Muscle of leg (tissue), 16 donors: ENCODE measurements at places on chromosomes 5 and 9.

GRCh38 chr5:10233505-10233904 lies 16.2 kb downstream of the ATPSCKMT start:
- peak; percentile 54 for DNase-seq

- no peak for DNase-seq
These were observed 152.5 kb upstream of the PTCH1 start for GRCh38 chr9:95669253-95669652.

DNA sequence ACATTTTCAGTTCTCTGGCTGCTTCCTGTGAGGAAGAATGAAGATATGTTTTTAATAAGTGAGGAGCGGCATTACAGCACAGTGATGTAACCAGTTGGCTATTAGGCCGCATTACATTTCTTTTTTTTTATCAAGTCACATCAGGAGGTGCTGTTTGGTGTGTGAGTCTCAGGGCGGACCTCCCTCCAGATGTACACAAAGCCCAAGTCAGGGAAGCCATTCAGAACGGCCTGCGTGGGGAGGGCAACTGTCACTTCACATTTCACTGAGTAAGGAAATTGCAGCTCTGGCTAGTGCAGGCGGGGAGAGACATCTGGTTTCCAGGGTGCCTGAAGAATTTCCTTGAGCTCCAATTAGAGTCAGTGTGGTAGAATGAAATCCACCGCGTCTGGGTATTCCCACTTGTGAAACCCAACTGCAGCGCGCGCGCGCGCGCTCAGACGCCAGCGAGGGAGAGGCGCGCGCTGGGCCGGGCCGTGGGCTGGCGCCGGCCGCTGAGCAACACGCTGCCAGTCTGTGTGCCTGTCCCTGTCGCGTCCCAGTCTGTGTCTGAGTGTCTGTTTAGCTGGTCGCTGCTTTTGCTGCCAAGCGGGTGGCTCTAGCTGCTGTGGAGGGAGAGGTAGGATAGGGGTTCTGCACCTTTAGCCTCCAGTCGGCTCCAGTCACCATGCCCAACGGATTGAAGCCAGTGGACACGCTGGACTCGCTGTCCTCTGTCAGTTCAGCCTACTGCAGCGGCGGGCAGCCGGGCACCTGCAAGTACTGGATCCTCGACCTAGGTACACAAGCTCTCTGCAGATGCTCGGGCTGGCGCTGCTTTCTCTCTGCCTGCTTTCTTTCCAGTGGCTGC lies 140.8 kb upstream of the OTULINL start:
- peak; percentile 98 for DNase-seq

DNA sequence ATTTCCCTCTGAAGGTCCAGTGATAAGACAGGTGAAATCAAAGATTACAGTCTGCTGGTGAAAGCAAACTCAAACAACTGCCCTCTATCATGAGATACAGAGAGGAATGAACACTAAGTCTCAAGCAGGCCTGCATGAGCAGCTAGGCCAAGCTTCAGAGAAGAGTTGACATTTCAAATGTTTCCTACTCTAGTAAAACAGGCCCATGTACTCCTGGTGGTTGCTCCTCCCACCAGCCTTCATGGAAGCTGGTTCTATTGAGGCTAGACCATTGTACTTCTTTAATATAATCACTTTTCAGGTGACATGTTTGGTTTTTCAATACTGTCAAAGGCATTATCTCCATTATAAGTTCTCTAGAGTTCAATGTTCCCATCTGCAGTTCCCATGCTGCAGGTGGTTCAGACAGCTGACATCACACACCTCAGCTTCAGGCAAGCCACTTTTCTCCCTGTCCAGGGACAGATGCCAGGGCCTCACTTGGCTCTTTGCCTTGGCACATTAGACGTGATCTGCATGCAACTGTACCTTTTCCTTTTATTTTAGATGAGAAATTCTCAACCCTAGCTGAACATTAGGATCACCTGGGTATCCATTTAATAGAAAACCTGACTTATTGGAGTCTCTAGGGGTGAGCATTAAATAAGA lies 89.8 kb downstream of the PIK3R1 start:
- DNase-seq = no peak

DNA sequence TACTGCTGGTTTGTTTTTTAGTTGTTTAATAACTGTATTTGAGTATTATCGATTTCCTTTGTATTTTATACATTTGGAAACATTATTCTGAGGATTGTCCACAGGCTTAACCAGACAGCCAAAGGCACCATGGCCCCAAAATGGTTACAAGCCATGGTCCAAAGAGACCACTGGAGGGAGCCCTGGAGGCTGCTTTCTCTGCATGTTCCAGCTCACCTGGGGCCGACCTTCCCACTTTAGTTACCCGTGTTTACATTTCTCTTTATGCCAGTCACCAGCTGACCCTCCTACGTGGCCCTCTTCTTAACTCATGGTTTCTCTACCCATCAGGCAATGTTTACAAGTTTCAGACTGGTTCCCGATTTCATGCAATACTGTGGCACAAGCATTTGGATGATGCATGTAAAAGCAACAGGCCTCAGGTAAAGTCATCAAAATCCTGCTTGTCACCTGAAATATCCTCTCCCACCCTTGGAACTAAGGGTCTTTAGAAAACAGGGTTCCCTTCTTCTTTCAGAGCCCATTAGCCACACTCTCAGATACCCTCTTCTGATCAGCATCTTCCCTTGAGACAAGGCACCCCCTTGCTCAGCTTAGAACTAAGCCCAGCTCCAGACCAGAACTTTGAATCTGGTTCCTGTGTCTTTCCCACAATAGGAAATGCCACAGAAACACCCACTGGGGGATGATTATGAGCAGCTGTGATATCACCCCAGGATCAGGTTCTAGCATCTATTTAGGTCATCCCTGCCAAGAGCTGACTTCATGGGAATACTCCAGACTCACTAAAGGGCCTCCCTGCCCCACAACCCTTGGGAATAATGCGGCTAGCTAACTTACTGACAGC lies 49.9 kb upstream of the GARNL3 start:
- peak; percentile 61 for DNase-seq

DNA sequence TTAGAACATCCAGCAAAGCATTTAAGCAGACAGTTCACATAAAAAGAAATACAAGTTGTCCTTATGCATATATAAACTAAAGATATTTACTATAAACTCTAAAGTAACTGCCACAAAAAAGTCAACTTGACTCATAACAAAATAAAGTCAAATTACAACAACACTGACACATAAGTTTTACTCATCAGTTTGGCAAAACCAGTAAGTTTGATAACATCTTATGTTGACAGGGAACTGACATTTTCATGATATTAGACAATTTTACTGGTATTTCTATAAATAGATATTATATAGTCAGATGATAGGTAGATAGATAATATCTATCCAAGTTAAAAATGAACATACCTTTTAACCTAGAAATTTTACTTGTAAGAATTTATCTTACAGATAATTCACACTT lies 9.9 kb upstream of the TSLP start:
- DNase-seq = no peak

- DNase-seq = peak; percentile 46
These were observed 232.3 kb upstream of the TBCA start for GRCh38 chr5:78008356-78008967.

GRCh38 chr9:131112374-131113154 lies 12.8 kb upstream of the NUP214 start:
- no peak for DNase-seq

- DNase-seq = peak; percentile 23
These were observed 23.5 kb downstream of the NTNG2 start for GRCh38 chr9:132185073-132186009.

DNA sequence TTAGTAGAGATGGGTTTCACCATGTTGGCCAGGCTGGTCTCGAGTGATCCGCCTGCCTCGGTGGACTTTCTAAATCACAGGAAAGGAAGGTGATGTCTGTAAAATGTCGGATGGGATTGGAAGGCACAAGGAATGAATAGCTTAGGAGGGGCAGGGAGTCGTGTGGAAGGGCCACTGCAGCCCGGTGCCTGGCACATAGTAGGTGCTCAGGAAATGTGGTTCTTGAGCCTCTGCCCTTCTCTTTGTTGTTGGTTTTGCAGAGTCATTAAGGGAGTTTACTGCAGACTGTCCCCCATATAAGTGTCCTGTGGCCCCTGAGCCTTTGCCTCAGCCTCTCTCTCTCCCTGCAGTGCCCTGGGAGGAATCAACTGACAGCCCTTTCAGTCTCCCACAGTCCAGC lies 11.8 kb downstream of the NEK6 start:
- no peak for DNase-seq

DNA sequence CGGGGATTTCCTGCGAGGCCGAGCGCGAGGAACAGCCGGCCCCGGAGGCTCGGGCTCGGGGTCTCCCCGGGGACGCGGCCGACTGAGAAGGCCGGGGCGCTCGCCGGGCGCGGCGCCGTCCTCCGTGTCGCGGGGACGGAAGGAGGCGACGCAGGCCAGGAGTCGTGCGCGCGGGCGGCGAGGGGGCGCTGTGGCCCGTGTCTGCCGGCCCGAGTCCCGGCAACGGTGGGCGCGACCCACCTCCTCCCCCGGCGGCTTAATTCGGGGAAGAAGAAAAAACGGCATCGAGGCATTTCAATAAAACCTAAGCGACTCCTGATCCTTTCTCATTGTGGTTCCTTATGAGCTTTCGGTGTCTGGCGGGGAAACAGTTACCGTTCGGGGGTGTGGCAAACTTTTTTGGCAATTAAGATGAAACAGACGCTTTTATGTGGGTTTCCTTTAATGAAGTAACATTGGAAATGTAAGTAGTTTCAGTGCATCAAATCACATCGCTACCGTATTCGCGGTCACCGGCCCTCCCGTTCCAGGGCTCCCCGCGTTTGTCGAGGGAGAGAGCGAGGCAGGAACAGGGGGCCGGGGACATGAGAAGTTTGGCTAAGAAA lies 3.7 kb upstream of the IRX2 start:
- DNase-seq = no peak

DNA sequence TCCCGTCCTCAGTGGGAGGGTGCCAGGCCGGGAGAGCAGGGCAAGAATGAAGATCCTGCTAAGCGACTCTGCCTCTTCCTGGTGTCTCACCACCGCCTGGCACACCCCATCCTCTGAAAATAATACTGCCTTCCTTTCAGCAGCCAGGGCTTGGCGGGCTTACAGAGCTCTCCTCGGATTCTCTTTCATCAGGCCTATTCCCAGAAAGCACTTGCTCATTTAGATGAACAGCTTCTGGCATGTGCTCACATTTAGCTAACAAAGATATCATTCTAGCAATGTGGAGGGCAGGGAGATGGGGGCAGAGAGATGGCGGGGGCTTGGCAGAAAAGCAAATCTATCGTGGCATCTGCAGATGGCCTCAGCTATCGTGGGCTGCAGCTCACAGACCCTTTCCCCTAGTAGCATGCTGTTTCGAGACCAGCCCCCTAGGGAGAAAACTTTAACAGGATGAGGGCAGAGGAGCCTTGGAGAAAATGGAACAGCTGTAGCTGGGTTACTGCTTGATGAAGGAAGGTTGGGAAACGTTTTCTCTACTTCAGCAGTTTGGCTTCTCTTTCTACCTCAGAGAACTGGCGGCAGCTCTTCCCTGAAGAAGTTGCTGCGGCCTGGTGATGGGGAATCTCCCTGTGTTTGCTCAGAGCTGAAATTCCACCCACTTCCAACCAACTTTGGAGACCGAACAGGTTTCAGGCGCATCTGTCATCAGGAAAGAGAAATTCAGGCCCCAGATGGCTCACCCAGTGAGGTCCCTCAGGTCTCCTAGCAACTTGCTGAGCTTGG lies 102.1 kb downstream of the TMEM174 start:
- peak; percentile 62 for DNase-seq

- no peak for DNase-seq
These were observed 189.0 kb downstream of the SEC61B start for GRCh38 chr9:99411068-99411467.

GRCh38 chr5:68653471-68653870 lies 437.9 kb downstream of the PIK3R1 start:
- DNase-seq = no peak

- DNase-seq = no peak
These were observed 62.4 kb downstream of the SMIM23 start for GRCh38 chr5:171848006-171848405.

GRCh38 chr9:90024409-90024808 lies 419.6 kb downstream of the GADD45G start:
- no peak for DNase-seq

- peak; percentile 22 for DNase-seq
These were observed 9.6 kb upstream of the NME5 start for GRCh38 chr5:138148811-138149210.

GRCh38 chr5:29054282-29054681 lies 2015.9 kb upstream of the CDH9 start:
- DNase-seq = peak; percentile 1

GRCh38 chr9:126411948-126412284 lies 85.3 kb downstream of the MVB12B start:
- DNase-seq = no peak

GRCh38 chr5:178777520-178777919 lies 47.1 kb upstream of the ZNF354A start:
- peak; percentile 60 for DNase-seq

GRCh38 chr9:101387871-101388506 lies 3.2 kb upstream of the BAAT start:
- DNase-seq = peak; percentile 22

DNA sequence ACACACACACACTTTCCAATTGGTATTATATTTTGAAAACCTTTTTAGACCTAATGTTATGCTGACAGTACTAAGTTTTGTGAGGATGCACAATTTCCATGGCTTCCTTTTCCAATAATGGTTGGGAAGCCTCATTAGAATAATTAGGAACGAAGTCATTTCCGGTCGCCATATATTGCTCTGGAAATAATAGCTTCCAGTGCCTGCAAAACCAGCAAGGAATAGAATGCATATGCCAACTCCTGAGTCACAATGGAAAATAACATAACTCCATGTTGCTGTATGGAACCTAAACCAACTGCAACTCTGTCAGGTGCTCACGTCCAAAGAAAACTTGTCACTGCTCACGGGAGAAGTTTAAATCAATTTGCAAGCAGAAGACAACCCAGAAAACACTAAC lies 222.0 kb downstream of the EBF1 start:
- DNase-seq = peak; percentile 63

GRCh38 chr5:40227366-40227765 lies 452.3 kb upstream of the PTGER4 start:
- DNase-seq = peak; percentile 11

- DNase-seq = peak; percentile 87
These were observed 22.8 kb downstream of the SMIM3 start for GRCh38 chr5:150801117-150801927.

DNA sequence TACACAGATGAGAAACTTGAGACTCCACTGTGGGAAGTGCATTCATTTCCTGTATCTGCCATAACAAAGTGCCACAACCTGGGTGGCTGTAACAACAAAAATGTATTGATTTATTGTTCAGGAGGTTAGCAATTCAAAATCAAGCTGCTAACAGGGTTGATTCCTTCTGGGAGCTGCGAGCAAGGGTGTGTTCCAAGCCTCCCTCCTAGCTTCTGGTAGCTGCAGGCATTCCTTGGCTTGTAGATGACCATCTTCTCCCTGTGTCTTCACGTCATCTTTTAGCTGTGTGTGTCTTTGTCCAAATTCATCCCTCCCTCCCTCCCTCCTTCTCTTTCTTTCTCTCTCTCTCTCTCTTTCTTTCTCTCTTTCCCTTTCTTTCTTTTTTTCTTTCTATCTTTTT lies 258.1 kb downstream of the MSX2 start:
- DNase-seq = no peak

DNA sequence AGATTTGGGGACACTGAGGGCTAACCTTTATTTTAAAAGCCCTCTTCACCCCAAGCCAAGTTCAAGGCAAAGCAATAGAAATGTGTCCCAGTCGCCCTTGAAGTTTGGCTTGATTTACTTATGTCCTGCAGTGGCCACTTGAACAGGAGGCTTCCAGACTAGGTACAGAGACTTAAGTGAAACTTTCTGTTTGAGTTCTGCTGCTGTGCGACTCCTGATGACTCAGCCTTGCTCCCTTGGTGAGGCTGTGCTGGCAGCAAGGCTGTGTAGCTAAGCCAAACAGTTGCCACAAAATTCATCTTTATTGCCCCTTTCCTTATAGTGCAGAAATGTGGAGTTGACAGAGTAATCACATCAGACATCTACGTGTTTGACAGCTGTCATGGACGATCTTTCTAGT lies 68.8 kb upstream of the NTRK2 start:
- no peak for DNase-seq
